ENCODE measurements at places on chromosomes 1 and 21.

DNA sequence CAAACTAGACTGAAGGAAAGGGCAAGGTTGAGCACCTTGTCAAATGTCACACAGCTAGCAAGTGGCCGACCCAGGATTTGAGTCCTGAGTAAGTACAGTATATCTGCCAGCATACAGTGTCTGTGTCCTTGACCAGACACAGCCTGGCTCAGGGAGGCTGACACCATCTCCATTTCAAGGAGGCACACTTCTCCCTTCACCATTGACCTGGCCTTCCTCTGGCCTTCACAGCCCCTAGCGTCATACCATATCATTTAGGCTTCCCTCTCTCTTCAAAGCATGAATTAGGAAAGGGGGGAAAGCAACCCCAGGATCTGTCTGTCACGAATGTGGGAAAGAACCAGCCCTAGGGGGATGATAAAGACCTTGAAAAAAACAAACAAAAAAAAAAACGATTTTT, 155.6 kb downstream of the PLPP3 start:
- DNase-seq: no peak

- peak; percentile 58 for DNase-seq
Observed at GRCh38 chr1:242524571-242525359, at the start of gene PLD5. TSS of gene PLD5 (minus strand) at chr1:242524697.

- no peak for DNase-seq
Observed at GRCh38 chr1:197908716-197909220, 6.3 kb downstream of the C1orf53 start.

DNA sequence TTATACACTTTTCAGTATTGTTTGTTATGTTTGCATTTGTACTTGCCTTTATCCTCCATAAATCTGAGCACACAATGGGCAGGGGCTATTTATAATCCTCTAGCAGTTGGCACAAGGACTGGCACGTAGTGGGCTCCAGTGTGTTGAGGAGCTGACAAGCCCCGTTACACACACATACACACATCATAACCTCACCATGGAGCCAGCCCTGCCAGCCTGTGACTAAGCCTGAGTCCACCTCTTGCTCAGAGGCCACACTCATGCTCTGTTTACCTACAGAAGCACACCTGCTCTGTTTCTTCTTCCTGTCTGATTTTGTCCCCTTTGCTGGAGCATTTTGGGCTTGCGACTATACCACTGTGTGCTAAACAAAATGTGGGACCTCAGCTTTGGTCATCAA, 64.5 kb upstream of the SPATA6 start:
- DNase-seq: no peak

DNA sequence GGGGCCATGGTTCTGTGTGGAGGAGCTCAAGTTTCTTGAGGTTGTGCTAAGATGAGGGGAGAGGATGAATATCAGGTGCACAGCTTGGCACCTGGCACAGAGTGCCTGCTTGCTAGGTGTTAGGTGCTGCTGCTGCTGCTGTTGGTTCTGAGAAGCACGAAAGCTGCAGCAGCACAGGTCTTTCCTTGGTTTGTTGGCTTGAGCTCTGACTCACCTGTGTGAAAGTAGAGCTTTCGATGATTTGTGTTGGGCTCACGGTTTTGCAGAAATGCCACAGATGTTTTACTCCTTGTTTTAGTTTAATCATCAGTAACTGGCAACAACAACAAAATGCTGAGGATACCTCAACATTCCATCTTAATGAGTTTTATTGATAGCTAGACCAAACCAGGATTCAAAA, 221.6 kb downstream of the BRINP2 start:
- DNase-seq: no peak

DNA sequence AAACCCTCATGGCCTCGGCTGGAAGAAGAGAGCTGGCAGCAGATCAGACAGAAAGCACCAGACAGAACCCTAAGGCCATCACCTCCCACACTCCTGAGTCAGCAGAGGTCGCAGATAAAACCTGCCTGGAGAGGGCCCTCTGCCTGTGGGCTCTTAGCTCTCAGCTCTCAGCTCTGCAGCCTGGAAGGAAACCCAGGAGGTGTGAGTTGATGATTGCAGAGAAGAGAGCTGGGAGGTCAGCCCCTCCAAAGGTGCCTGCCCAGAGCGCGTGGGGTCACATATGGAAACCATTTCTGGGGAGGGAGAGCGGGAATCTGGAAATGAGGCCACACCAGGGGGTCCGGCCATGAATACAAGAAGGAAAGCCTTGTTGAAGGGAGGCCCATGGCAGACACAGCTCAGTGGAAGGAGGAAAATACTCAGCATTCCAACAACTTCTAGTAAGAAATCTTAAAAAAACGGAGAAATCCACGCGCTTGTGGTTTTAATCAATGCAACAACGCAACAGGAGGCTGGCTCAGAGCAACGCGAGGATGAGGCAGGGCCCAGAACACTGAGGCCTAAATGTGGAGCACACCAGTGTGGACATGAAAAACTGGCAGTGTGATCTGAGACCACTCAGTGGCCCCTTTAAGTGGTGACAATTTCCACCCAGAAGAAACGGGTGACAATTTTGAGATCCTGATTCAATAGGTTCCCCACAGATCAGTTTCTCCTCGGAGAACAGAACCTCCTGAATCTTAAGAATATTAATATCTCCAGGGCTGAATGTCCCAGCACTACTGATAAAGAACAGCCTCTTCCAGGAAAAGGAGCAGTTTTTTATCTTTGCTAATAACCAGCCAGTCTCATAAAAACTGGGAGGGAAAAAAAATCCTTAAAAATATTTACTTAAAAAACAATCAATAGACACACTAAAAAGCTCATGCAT, 45.7 kb downstream of the PSMG1 start:
- DNase-seq: no peak

DNA sequence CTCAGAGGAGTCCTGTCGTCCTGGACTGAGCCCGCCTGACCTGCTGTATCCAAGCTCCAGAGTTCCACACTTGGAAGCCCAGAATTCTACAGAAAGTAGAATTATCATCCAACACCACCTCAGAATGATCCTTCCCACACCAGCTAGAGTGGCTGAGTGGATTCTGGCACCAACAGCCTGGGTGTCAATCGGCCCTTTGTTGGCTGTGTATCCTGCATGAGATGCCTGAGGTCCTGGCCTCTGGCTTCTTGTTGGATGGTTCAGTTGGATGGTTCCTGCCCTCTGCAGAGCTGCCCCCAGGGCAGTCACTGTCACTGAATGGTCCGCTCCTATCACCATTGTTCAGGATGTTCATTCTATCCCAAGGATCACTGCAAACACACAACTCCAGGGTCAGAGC, 49.8 kb downstream of the PGBD5 start:
- no peak for DNase-seq

DNA sequence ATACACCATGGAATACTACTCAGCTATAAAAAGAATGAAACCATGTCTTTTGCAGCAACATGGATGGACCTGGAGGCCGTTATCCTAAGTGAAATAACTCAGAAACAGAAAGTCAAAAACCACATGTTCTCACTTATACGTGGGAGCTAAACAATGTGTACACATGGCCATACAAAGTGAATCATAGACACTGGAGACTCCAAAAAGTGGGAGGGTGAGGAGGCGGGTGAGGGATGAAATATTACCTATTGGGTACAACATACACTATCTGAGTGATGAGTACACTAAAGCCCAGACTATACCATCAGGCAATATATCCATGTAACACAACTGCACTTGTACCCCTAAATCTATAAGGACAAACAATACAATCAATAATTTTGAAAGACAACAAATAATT, 39.5 kb upstream of the FAM20B start:
- no peak for DNase-seq

- DNase-seq: no peak
Observed at GRCh38 chr1:30305061-30305460, 418.3 kb downstream of the MATN1 start.

GRCh38 chr1:95679262-95679661, 445.3 kb downstream of the RWDD3 start:
- DNase-seq: no peak

GRCh38 chr1:35264035-35264434, 4.5 kb upstream of the ZMYM4 start:
- no peak for DNase-seq

GRCh38 chr1:26291433-26291832, 11.5 kb downstream of the SH3BGRL3 start:
- DNase-seq: no peak

DNA sequence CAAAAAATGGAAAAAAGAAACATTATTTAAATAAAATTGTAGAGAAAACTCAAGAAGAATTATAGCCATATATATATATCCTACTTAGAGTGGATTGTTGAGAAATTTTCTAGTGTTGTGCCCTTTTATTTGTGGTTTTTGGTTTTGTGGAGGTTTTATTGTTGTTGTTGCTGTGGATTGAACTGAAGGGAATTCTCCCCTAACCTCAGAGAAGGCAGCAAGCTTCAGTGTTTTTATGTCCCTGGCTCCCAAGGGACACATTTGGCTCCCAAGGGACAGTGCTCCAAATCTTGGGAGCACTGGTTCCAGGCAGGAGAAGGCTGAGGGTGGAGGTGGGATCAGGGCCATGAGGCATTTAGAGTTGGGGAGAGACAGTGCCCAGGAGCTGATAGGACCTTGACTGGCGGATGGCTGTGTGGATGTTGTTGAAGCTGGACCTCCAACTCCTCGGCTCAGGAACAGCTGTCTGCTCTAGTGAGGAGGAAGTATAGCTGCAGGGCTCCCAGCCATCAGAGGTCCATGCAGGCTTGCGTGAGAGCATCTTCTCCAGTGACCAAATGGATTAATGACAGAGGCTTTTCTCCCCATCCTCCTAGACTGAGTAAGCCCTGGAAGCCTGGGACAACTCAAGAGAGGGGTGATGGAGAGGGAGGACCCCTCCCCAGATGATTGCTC, 100.5 kb downstream of the TEX35 start:
- DNase-seq: no peak

GRCh38 chr1:54219688-54220003, 19.7 kb downstream of the MRPL37 start:
- DNase-seq: no peak

DNA sequence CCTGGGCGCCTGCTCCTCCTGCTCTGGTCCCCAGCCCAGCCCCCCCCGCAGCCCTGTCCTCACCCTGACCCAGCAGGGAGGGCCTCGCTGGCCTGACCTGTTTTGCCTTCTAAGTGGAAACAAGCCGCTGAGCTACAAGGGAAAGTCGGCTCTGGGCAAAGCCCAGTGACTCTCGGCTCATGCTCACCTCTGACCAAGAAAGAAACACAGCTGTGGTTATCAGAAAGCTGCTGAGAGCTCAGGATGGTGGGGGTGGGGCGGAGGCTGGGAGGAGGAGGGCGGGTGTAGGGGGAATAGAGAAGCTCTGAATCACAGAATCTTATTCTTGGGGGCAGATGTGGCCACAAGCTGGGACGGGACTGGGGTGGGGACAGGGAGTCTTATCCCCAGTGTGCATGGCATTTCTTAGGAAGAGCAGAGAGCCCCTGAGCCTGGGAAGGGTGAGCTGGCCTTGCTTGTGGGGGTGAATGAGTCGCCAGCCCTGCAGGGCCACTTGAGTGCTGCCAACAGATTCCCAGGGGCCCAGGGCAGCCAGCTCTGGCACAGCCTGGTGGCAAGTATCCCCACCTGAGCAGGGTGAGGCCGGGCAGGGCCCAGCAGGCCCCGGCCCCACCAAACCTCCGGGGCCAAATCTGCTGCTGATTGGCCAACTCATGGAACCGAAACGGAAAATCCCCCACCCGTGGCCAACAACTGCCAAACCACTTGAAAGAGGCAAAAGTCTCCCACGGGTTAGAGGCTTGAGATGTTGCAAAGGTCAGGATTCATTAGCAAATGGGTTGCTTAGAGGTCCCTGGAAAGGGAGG, 120.6 kb downstream of the SPSB1 start:
- DNase-seq: no peak

GRCh38 chr1:36156329-36157114, 562 bp downstream of the MAP7D1 start:
- peak; percentile 50 for DNase-seq

DNA sequence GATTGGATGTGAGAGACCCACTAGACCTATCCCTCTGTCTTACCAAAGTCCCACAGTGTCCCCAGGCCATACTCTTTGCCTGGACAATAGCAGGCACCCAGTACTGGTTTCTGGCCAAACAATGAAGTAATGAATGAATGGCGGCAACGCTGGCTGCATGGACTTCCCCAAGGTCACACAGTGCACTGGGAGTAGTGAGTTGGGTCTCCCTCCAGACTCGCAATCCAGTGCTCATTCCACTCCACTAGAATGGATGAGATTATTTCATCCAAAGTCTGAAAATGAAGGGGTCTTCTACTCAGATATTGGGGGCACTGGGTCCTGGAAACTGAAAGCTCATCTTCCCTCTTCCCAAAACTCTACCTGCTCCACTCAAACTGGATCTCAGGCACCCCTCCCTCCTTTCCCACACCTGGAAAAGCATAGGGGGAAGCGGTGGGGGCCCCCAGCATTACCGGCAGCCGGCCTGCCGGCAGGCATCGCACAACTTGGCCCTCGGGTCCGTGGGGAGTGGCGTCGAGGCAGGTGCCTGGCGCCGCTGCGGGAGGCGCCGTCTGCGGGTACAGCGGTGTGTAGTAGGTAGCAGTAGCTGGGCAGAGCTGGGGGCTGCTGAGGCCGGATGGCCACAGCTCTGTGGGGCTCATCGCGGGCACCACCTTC, 816 bp downstream of the E2F2 start:
- no peak for DNase-seq

DNA sequence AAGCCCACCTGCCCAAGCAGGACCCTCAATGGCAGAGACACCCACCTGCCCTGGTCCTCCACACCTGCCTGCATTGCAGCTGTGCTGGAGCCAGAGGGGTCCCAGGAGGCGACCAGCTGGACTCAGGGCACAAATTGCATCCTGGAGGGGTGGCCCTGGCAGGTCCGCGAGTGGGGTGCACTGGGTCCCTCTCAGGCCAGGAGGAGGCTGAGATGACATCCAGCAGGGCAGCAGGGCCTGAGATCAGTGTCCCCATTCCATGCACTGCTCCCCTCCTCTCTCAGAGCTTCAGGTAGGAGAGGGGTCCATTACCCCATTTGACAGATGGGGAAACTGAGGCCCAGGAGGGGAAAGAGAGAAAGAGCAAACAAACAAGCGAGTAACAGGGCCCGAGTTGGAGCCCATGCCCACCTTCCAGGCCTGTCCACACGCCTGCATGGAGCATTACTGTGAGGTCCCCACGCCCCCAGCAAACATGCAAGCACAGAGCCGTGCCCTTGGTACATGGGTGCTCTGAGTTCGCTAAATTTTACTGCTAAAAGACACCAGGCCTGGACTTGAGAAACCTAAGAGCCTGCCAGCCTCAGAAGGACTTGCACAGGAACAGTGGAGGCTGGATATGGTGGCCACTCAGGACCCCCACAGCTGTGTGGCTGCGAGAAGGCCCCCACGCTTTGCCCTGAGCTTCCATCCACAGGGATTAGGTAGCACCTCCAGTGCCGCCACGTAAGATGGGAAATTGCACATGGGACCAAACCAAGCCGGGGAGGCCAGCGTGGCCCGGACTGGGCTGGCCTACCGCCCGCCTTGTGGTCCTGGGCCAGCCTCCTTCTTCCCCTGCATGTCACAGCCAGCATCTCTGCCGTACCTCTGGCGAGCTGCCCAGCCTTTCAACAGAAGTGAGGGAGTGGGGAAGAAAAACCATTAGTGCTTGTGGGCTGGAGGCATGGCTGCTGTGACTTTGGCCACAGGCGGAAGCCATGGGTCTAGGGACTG, 7.4 kb downstream of the WNT3A start:
- DNase-seq: no peak
